Activated CD4-positive, alpha-beta memory T cell treated with anti-CD3 and anti-CD28 coated beads for 36 hours (primary cell): ENCODE measurements at places on chromosomes 3 and 15.

- no peak overlapping the region for H3K27ac ChIP-seq
- no peaks in the 10 kb centered on the region for H3K36me3 ChIP-seq
- H3K27me3 ChIP-seq, result peaks cover 1% of the 10 kb centered on the region
- peaks cover 2% of the 10 kb centered on the region for H3K4me1 ChIP-seq
These were observed 181.9 kb upstream of the KBTBD8 start for GRCh38 chr3:66816090-66816761.

GRCh38 chr15:25848784-25849156 lies 14.4 kb downstream of the ATP10A start:
- no peaks in the 10 kb centered on the region for H3K27me3 ChIP-seq
- peak overlapping the region; percentile 88 for H3K27ac ChIP-seq

DNA sequence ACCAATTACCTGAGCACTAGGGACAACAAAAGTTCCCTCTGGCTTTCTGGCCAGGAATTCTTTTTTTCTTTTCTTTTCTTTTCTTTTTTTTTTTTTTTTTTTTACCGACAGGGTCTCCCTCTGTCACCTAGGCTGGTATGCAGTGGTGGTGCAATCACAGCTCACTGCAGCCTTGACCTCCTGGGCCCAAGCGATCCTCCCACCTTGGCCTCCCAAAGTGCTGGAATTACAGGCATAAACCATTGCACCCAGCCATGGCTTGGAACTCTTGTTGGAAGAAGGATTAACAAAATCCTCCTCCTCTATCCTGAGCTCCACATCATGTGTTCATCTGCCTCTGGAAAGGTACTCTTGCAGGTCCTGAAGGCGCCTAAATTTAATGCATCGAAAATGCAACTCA lies 2.9 kb upstream of the LTF start:
- H3K4me3 ChIP-seq, result no peak overlapping the region
- H3K4me1 ChIP-seq, result no peaks in the 10 kb centered on the region
- DNase-seq, result no peak
- H3K27ac ChIP-seq, result no peak overlapping the region
- H3K27me3 ChIP-seq, result peaks cover 24% of the 10 kb centered on the region

- no peaks in the 10 kb centered on the region for H3K36me3 ChIP-seq
- no peak for DNase-seq
- no peak overlapping the region for H3K27ac ChIP-seq
- H3K4me1 ChIP-seq, result no peaks in the 10 kb centered on the region
These were observed 86.2 kb downstream of the THSD4 start for GRCh38 chr15:71201477-71201876.

DNA sequence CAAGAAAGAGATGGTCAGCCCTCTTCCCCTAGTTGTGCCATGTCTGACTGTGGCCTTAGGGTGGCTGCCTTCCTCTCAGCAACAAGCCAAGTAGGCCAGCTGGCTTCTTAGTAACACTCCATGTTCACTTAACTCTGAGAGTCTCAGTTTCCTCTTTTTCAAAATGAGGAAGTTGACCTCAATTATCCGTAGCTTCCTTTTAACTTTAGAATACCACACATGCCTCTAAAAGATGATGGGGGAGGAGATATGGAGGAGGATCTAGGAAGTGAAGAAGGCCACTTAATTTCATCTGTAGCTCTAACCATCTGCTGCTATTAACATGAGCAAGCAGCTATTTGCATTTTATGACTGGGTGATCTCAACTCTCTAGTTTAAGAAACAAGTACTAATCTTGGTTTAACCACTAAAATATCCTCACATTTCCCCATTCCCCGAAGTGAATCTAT lies 32.9 kb downstream of the CD200R1L start:
- no peak overlapping the region for H3K4me3 ChIP-seq
- no peaks in the 10 kb centered on the region for H3K36me3 ChIP-seq
- H3K27me3 ChIP-seq, result no peaks in the 10 kb centered on the region
- no peak for DNase-seq
- H3K4me1 ChIP-seq, result peaks cover 20% of the 10 kb centered on the region

DNA sequence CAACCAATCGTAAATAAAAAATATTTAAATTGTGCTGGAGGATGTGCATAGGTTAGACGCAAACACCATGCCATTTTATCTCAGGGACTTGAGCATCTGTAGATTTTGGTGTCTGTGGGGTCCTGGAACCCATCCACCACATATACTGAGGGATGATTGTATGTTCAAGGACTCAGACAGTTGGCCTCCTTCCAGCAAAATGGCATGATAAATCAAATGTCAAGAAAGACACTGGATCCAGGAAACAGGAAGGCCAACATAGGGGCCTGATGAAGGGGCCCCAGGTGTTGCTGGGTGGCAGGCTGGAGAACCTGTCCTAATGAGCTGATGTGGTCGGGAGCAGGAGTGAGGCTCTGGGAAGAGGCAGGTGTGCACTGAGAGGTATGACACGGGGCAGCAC lies 289.5 kb downstream of the GABRG3 start:
- no peak overlapping the region for H3K27ac ChIP-seq
- no peaks in the 10 kb centered on the region for H3K36me3 ChIP-seq
- H3K4me1 ChIP-seq, result no peaks in the 10 kb centered on the region
- no peak overlapping the region for H3K4me3 ChIP-seq
- H3K27me3 ChIP-seq, result no peaks in the 10 kb centered on the region

- no peak for DNase-seq
- H3K4me1 ChIP-seq, result peaks cover 24% of the 10 kb centered on the region
- H3K27me3 ChIP-seq, result no peaks in the 10 kb centered on the region
- no peak overlapping the region for H3K4me3 ChIP-seq
These were observed 33.0 kb downstream of the SLC12A6 start for GRCh38 chr15:34304613-34305012.

GRCh38 chr3:124707656-124708062 lies 22.6 kb upstream of the UMPS start:
- H3K36me3 ChIP-seq, result peaks cover 1% of the 10 kb centered on the region
- H3K27me3 ChIP-seq, result peaks cover 16% of the 10 kb centered on the region
- no peak overlapping the region for H3K4me3 ChIP-seq
- H3K27ac ChIP-seq, result no peak overlapping the region

GRCh38 chr3:150581174-150581573 lies 21.9 kb upstream of the SELENOT start:
- H3K4me1 ChIP-seq, result peaks cover 16% of the 10 kb centered on the region
- no peak overlapping the region for H3K4me3 ChIP-seq
- peaks cover 50% of the 10 kb centered on the region for H3K36me3 ChIP-seq
- H3K27ac ChIP-seq, result no peak overlapping the region

- peaks cover 3% of the 10 kb centered on the region for H3K36me3 ChIP-seq
- peak; percentile 51 for DNase-seq
- H3K4me1 ChIP-seq, result peaks cover 97% of the 10 kb centered on the region
- no peaks in the 10 kb centered on the region for H3K27me3 ChIP-seq
- peak overlapping the region; percentile 61 for H3K4me3 ChIP-seq
These were observed 13.9 kb downstream of the ARHGEF3 start for GRCh38 chr3:56787784-56788256.

GRCh38 chr3:186054792-186055352 lies 54.0 kb downstream of the ETV5 start:
- H3K36me3 ChIP-seq, result no peaks in the 10 kb centered on the region
- DNase-seq, result no peak
- no peak overlapping the region for H3K4me3 ChIP-seq
- no peak overlapping the region for H3K27ac ChIP-seq
- H3K27me3 ChIP-seq, result peaks cover 34% of the 10 kb centered on the region

GRCh38 chr15:29044503-29044901 lies 158.7 kb downstream of the APBA2 start:
- no peak overlapping the region for H3K27ac ChIP-seq
- H3K27me3 ChIP-seq, result no peaks in the 10 kb centered on the region
- H3K4me3 ChIP-seq, result no peak overlapping the region
- no peaks in the 10 kb centered on the region for H3K36me3 ChIP-seq
- DNase-seq, result no peak

- no peaks in the 10 kb centered on the region for H3K4me1 ChIP-seq
- no peaks in the 10 kb centered on the region for H3K36me3 ChIP-seq
- no peak overlapping the region for H3K4me3 ChIP-seq
- DNase-seq, result no peak
- no peak overlapping the region for H3K27ac ChIP-seq
These were observed 19.7 kb downstream of the PAK6 start for GRCh38 chr15:40258544-40258943.

DNA sequence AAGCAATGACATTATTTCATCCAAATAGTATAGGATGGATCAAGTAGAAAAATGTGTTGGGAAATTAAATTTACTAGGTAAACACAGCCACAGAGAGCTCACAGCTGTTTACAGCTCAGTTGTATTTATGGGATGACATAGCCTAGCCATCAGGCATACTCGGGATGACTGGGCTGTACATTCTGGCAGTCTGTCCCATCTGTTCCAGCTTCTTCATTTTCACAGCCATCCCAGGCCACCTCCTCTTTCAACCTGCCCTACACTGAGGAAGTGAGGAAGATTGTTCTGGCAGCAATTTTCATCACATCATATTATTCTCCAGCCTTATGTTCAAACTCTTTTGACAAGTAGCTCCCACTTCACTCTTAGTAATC lies 98.4 kb upstream of the PFN2 start:
- H3K27me3 ChIP-seq, result peaks cover 17% of the 10 kb centered on the region
- no peak overlapping the region for H3K4me3 ChIP-seq
- no peaks in the 10 kb centered on the region for H3K4me1 ChIP-seq

DNA sequence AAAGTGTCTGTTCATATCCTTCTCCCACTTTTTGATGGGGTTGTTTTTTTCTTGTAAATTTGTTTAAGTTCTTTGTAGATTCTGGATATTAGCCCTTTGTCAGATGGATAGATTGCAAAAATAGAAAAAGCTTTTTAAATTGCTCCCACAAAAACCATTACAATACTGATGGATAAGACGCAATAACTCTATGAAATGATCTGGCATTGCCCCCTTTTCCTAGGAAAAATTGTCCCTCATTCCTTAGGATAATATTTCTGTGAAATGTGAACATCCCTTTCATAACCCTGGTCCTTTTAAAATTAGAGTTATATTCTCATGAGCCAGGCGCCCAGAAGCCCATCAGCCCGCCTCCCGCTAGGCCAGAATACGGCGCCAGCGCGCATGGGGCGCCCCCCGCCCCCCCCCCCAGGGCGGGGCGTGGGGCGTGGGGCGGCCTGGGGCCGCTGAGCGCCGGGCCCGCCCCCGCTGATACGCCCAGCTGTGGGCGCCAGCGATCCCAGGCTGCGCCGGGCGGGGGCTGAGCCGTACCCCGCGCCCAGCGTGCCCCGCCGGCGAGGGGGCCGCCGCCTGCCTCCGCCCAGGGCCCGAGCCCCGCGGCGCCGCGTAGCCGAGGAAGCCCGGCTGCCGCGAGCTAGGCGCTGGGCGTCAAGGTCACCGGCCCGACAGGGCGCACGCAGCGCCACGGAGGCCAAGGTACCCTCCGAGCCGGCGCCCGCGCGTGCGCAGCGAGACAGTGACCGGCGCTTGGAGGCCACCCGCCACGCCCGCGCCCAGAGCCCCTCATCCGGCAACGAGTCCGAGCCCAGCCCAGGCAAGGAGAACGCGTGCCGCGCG lies 11.1 kb upstream of the ROPN1B start:
- H3K27me3 ChIP-seq, result peaks cover 25% of the 10 kb centered on the region
- H3K36me3 ChIP-seq, result peaks cover 2% of the 10 kb centered on the region
- DNase-seq, result no peak
- H3K27ac ChIP-seq, result no peak overlapping the region
- H3K4me1 ChIP-seq, result no peaks in the 10 kb centered on the region

- no peak for DNase-seq
- H3K27me3 ChIP-seq, result peaks cover 6% of the 10 kb centered on the region
- H3K4me1 ChIP-seq, result no peaks in the 10 kb centered on the region
- H3K27ac ChIP-seq, result no peak overlapping the region
These were observed 69.6 kb downstream of the LRTM1 start for GRCh38 chr3:54858093-54858785.

DNA sequence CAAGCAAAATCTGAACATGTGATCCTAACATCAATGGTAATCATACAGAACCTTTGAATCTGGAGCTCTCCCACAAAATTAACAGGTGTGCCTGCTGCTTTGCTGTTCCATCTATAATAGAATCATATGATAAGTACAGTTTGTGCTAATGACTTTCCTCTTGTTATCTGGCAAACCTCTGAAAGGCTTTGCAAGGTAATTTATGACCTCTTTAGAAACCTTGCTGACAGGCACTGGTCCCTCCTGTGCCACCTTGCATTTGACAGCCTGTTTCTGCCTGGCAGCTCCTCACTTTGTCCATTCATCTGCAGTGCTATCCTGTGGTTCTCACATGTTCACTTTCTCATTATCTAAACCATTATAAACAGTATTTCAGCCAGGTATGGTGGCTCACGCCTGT lies 10.2 kb upstream of the HTR3C start:
- DNase-seq, result no peak
- no peak overlapping the region for H3K27ac ChIP-seq
- no peaks in the 10 kb centered on the region for H3K27me3 ChIP-seq
- no peaks in the 10 kb centered on the region for H3K4me1 ChIP-seq

DNA sequence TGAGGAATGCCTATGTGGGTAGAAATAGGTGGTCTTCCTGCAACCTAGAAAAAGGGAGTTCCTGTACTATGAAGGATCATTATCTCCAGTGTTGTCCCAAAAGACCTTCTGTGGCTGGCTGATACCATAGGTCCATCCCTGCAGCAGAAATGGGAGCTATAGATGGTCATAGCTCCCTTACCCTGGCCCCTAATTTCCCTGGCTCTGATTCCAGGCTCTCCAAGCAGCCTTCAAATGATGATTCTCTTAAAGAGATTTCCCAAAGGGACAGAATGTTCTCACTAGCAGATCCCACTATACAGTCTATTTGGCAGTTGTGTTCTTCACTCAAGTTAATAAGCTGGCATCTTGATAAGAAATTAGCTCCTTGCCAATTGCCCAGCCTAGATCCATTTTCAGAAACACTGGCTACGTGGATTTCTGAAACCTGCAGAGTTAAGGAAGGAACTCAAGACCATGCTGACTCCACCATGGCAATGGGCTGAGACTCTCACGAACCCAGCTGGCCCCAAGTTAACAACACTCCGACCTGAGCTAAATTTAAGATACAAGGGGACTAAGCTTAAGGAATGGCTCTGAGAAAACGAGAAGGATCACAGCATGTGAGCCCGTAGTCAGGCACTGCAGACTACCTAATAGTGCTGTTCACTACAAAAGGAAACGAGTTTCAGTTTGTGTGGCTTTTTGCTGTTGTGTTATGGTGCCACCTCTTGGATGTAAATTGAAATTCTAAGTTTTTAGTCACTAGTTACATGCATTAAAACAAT lies 11.4 kb downstream of the C15orf40 start:
- no peaks in the 10 kb centered on the region for H3K36me3 ChIP-seq
- DNase-seq, result peak; percentile 19
- H3K27me3 ChIP-seq, result no peaks in the 10 kb centered on the region
- peak overlapping the region; percentile 36 for H3K4me3 ChIP-seq
- no peak overlapping the region for H3K27ac ChIP-seq

GRCh38 chr15:79088426-79089205 lies 2.0 kb downstream of the RASGRF1 start:
- H3K36me3 ChIP-seq, result no peaks in the 10 kb centered on the region
- H3K4me3 ChIP-seq, result no peak overlapping the region
- peaks cover 12% of the 10 kb centered on the region for H3K4me1 ChIP-seq
- peak; percentile 4 for DNase-seq

GRCh38 chr3:170044271-170044670 lies 6.5 kb downstream of the GPR160 start:
- no peaks in the 10 kb centered on the region for H3K36me3 ChIP-seq
- H3K4me3 ChIP-seq, result no peak overlapping the region
- no peak overlapping the region for H3K27ac ChIP-seq
- no peaks in the 10 kb centered on the region for H3K27me3 ChIP-seq
- H3K4me1 ChIP-seq, result peaks cover 12% of the 10 kb centered on the region

GRCh38 chr3:48268936-48269561 lies 28.1 kb downstream of the ZNF589 start:
- peak overlapping the region; percentile 89 for H3K27ac ChIP-seq
- peaks cover 33% of the 10 kb centered on the region for H3K36me3 ChIP-seq
- no peaks in the 10 kb centered on the region for H3K27me3 ChIP-seq
- peak overlapping the region; percentile 33 for H3K4me3 ChIP-seq
- DNase-seq, result peak; percentile 81

GRCh38 chr3:8813411-8813810 lies 44.0 kb upstream of the OXTR start:
- DNase-seq, result no peak
- H3K4me3 ChIP-seq, result no peak overlapping the region
- no peaks in the 10 kb centered on the region for H3K36me3 ChIP-seq
- H3K27me3 ChIP-seq, result no peaks in the 10 kb centered on the region
